Natural killer cell (primary cell): ENCODE measurements at places on chromosomes 6 and 20. TPM values are rescaled to one million over a fixed set of nuclear protein-coding genes. Genes with fewer than 3 reads are reported as not detected.

Gene MATN4
- not detected for total RNA-seq

Gene CAP2
- not detected for total RNA-seq

Gene NMBR
- not detected for total RNA-seq

Gene GJA1
- total RNA-seq, result not detected

Gene HLA-DMA
- total RNA-seq, result 48.1 TPM
